Motor neuron (in vitro differentiated cells): ENCODE measurements at places on chromosomes 3 and 15. TPM values are rescaled to one million over a fixed set of nuclear protein-coding genes. Genes with fewer than 3 reads are reported as not detected.

Gene STRIT1
- total RNA-seq: not detected in 2 replicates

Gene PTX3
- total RNA-seq: 3.9 and 5.8 TPM in 2 replicates

Gene BCHE
- 36.6 and 38.6 TPM in 2 replicates for total RNA-seq

Gene NR2E3
- 0.97 and 1.4 TPM in 2 replicates for total RNA-seq

Gene TFG
- 106 and 115 TPM in 2 replicates for total RNA-seq

Gene NR1I2
- 0.16 and 0.19 TPM in 2 replicates for total RNA-seq

Gene GLCE
- 24.2 and 28.3 TPM in 2 replicates for total RNA-seq

Gene PLCB2
- 2.7 and 3.3 TPM in 2 replicates for total RNA-seq

Gene PEX11A
- 14.0 and 14.3 TPM in 2 replicates for total RNA-seq

Gene PDE8A
- 70.1 and 81.4 TPM in 2 replicates for total RNA-seq

Gene TRIM59
- 3.9 and 4.1 TPM in 2 replicates for total RNA-seq

Gene SKOR1
- 0.22 and 0.77 TPM in 2 replicates for total RNA-seq

Gene MDFIC2
- not detected in 2 replicates for total RNA-seq

Gene HHLA2
- 0.31 TPM in 1 of 2 replicates, not detected in the other for total RNA-seq

Gene SLC2A2
- not detected in 2 replicates for total RNA-seq

Gene TMEM266
- total RNA-seq: 1.7 and 3.4 TPM in 2 replicates

Gene KNG1
- total RNA-seq: not detected in 2 replicates

Gene ECE2
- 0.10 and 0.65 TPM in 2 replicates for total RNA-seq
